Activated naive CD8-positive, alpha-beta T cell treated with anti-CD3 and anti-CD28 coated beads, Interleukin-2, amount 50 U/mL, for 16 hours (primary cell): ENCODE measurements at places on chromosomes 3 and 15.

GRCh38 chr3:12471241-12471640, 13.0 kb upstream of the TSEN2 start:
- no peak for DNase-seq

- no peak for DNase-seq
Measured at GRCh38 chr3:171525437-171525836, 65.2 kb upstream of the TNIK start.

- no peak for DNase-seq
Measured at GRCh38 chr3:111285694-111286093, 214.1 kb downstream of the NECTIN3 start.

GRCh38 chr15:34070003-34070402, 31.0 kb upstream of the AVEN start:
- DNase-seq, result no peak

DNA sequence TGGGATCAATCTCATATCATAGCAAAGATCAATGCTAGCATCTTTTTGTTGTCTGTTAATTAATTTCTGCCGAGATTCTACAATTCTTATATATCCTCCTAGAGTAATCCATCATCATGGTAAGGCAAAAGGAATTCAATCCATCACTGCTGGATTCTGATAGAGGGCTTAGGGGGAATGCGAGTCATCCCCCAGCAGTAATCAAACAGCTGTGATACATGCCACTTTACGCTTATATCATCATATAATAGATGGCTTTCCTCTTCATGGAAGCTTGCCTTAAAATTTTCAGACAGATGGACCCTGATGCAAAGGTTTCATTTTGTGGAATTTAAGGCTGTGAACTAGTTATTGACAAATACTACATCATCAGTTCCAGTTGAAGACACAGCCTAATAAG, 645.9 kb downstream of the CADM2 start:
- no peak for DNase-seq

- no peak for DNase-seq
Measured at GRCh38 chr3:147921051-147921450, 511.9 kb downstream of the ZIC1 start.

- DNase-seq, result no peak
Measured at GRCh38 chr3:17369973-17370372, 372.5 kb downstream of the TBC1D5 start.
